ENCODE measurements at places on chromosomes 5 and 9. TPM values are rescaled to one million over a fixed set of nuclear protein-coding genes. Genes with fewer than 3 reads are reported as not detected.

The GABRA6 gene
- total RNA-seq = not detected

The PELO gene
- 23.1 TPM for total RNA-seq

The SLC23A1 gene
- 4.0 TPM for total RNA-seq

The CACNA1B gene
- total RNA-seq = 0.05 TPM

The RGS7BP gene
- not detected for total RNA-seq

The CDO1 gene
- 0.61 TPM for total RNA-seq

The PCDHB13 gene
- total RNA-seq = not detected

The BNIP1 gene
- 16.9 TPM for total RNA-seq

The EGR1 gene
- 15.9 TPM for total RNA-seq

The PCDHA9 gene
- not detected for total RNA-seq

The TMEM232 gene
- 1.2 TPM for total RNA-seq

The NTRK2 gene
- 1.5 TPM for total RNA-seq

The NPDC1 gene
- 57.3 TPM for total RNA-seq

The PTPA gene
- total RNA-seq = 121 TPM

The NUTM2G gene
- total RNA-seq = not detected

The CARD9 gene
- 1.6 TPM for total RNA-seq

The C5orf24 gene
- 35.5 TPM for total RNA-seq

The SLC4A9 gene
- total RNA-seq = 0.10 TPM

The DMRTA1 gene
- total RNA-seq = not detected

The GRXCR2 gene
- total RNA-seq = not detected

The PRRX2 gene
- 1.5 TPM for total RNA-seq

The ABCA2 gene
- 30.0 TPM for total RNA-seq

The ANKRD20A1 gene
- total RNA-seq = 1.1 TPM

The CNOT6 gene
- total RNA-seq = 42.5 TPM

The PPP3R2 gene
- not detected for total RNA-seq

The GLRX gene
- 65.9 TPM for total RNA-seq

The FBN2 gene
- total RNA-seq = not detected

The UGT3A1 gene
- not detected for total RNA-seq

The CTSV gene
- 0.17 TPM for total RNA-seq

The ITK gene
- total RNA-seq = 307 TPM

The CCNI2 gene
- 62.0 TPM for total RNA-seq

The SH2D3C gene
- 77.6 TPM for total RNA-seq

The TXNDC8 gene
- not detected for total RNA-seq

The MARVELD2 gene
- total RNA-seq = 0.17 TPM

The MZB1 gene
- total RNA-seq = 83.7 TPM

The HTR4 gene
- total RNA-seq = not detected

The RORB gene
- total RNA-seq = 0.10 TPM

The MARCOL gene
- total RNA-seq = not detected

The INSL4 gene
- total RNA-seq = not detected

The CER1 gene
- not detected for total RNA-seq

The LRRC19 gene
- not detected for total RNA-seq

The DCAF10 gene
- 19.9 TPM for total RNA-seq

The FAM78A gene
- 105 TPM for total RNA-seq

The STPG3 gene
- not detected for total RNA-seq

The TUSC1 gene
- total RNA-seq = 0.32 TPM

The DRD1 gene
- not detected for total RNA-seq

The FOXD4L4 gene
- total RNA-seq = 0.20 TPM

The SEPTIN8 gene
- 54.0 TPM for total RNA-seq

The SAXO1 gene
- not detected for total RNA-seq

The WDR41 gene
- total RNA-seq = 15.5 TPM

The IFNK gene
- not detected for total RNA-seq

The SPATA31E1 gene
- not detected for total RNA-seq

The ZDHHC11B gene
- total RNA-seq = not detected

The PCDHGB1 gene
- total RNA-seq = 0.17 TPM

The BARHL1 gene
- total RNA-seq = not detected
